ENCODE measurements at places on chromosomes 16 and 17. TPM values are rescaled to one million over a fixed set of nuclear protein-coding genes. Genes with fewer than 3 reads are reported as not detected.

GSDMA gene
- total RNA-seq = not detected

TANC2 gene
- total RNA-seq = 26.5 TPM

DNAH2 gene
- total RNA-seq = 0.37 TPM

KCNJ12 gene
- 0.39 TPM for total RNA-seq

TEX14 gene
- total RNA-seq = 0.73 TPM

CRHR1 gene
- total RNA-seq = not detected

TBC1D3 gene
- total RNA-seq = not detected

Measured in subcutaneous preadipocyte (primary cell).